ENCODE measurements at places on chromosomes 11 and 22.

GRCh38 chr11:133081730-133082452 lies 450.4 kb downstream of the OPCML start:
- no peak for DNase-seq

GRCh38 chr11:44057340-44057739 lies 8.7 kb upstream of the ACCS start:
- no peak for DNase-seq

GRCh38 chr11:109147726-109148125 lies 274.3 kb upstream of the C11orf87 start:
- DNase-seq: no peak

- DNase-seq: no peak
These were observed 50.3 kb downstream of the TEAD1 start for GRCh38 chr11:12724301-12725054.

GRCh38 chr11:114316980-114317786 lies 21.0 kb downstream of the NNMT start:
- DNase-seq: no peak

GRCh38 chr11:64313491-64314145 lies 3.7 kb downstream of the TRMT112 start:
- DNase-seq: no peak

GRCh38 chr11:26478710-26479109 lies 93.4 kb downstream of the MUC15 start:
- no peak for DNase-seq

DNA sequence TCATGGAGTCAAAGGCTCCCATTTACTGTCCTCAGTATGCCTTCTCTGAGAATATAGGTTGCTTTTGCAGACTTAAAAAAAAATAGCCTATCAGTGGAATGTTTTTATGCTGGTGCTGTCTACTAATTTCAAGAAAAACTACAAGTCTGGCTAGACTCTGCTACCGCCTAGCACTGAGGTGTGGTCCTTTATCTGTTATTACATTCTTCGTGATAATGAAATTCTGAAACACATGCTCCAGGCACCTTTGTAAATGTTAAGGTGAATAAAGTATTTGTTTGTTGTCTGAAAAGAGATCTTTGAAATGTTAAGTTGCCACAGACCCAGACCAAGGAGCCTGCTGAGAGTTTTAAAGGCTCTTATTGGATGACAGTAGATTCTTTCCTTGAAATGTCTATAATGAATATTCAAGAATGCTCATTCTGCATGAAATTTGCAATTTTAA lies 95.3 kb downstream of the DBX1 start:
- DNase-seq: no peak

- DNase-seq: no peak
These were observed 590 bp upstream of the IFITM10 start for GRCh38 chr11:1750840-1751530.

DNA sequence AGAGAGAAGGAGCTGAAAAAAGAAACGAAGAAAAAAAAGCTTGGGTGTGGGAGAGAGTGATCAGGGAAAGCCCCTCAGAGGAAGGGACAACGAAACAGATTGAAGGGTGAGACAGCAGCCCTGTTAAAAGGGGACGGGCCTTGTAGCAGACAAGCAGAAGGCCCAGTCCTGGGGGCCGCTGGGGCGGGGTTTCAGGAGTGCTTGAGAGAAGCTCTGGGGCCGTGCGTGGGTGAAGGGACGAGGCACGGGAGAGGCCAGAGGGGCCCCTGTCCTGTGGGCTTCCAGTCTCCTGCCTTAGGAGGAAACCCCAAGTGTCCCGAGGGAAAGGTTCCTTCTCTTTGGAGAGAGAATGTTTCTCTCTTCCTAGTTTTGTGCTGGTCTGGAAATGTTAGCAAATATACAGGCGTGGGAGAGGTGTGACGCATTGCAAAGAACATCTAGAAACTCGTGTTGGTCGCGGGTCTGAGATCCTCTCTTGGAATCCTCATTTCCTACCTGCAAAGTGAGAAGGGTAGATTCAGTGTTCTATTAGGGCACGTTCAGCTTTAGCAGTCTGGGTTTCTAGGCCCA lies 28.6 kb downstream of the ADAMTS15 start:
- DNase-seq: no peak

GRCh38 chr11:12137005-12137690 lies 26.8 kb downstream of the MICAL2 start:
- no peak for DNase-seq

GRCh38 chr11:78685156-78685555 lies 110.5 kb upstream of the NARS2 start:
- DNase-seq: no peak

- no peak for DNase-seq
These were observed 31.6 kb upstream of the CBX7 start for GRCh38 chr22:39183991-39184585.

DNA sequence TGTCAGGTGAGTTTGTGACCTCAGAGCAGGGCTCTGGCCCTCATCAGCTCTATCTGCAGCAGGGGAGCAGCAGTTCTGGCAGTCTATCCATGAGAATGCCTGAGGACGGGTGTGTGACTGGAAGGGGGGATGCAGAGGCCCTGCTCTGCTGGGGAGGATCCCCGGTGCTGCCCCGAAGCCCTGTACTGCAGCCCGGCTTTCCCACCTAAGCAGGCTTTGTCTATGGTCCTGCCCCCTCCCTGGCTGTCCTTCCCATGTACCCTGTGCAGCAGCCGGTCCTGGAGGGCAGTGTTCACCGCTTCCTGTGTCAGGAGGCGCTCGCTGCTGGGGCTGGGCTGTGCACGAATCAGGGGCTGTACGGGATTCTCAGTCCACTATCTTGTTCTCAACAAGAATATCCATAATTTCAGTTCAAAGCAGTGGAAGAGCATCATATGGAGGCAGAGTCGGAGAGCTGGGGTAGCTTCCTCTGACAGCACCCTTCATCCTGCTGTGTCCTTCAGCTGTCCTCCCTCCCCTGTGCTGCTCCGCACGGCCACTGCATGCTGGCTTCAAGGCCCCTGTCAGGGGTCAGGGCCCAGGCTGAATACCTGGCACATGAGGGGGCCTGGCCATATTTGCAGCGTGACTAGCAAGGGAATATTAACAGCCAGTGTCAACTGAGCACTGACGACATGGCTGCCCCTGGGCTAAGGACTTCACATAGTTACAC lies 125.2 kb downstream of the CTTN start:
- no peak for DNase-seq

GRCh38 chr11:56234155-56234554 lies at the start of gene OR5T2:
Gene OR5T2 (minus strand): TSS chr11:56234255. CDS start chr11:56233062, 1,193 bp downstream.
- DNase-seq: no peak

- no peak for DNase-seq
These were observed 60.2 kb downstream of the MICAL3 start for GRCh38 chr22:17964156-17964555.

DNA sequence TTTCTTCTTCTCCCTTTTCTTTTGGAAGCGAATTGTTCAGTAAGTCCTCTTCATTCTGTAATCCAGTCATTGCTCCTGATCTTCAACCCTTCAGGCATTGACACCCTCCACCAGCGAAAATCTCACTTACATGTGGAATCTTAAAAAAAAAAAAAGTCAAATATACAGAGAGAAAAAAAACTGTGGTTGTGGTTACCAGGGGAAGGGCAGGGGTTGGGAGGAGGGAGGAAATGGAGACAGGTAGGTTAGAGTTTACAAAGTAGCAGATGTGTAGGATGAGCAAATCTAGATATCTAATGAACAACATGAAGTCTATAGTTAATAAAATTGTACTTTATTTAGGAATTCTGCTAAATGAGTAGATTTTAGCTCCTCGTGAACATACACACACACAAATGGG lies 17.7 kb upstream of the TMEM123 start:
- DNase-seq: peak; percentile 15

DNA sequence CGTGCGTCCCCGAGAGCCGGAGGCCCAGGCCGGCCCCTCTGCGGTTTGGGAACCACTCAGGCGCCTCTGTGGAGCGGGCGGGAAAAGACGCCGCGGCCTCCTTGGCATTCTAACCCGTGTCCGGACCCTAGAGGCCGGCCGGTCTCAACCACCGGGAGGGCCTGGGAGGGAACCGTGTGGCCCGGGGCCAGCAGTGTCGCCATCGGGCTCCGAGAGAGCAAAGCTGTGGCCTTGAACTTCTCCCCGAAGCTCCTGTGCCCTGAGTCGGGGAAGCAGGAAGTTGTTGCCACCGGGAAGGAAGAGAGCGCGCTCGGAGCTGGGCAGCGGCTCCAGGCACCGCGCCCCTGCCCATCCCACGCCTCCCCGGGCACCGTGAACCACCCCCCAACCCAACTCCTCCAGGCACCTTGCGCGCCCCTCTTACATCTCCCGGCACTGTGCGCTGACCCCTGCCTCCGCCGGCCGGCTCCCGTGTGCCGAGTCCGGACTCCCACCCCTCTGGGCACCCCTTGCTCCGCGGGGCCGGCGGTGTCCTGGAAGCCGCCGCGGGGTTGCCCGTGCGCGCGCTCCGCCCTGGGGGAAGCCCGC lies 80.0 kb upstream of the PPARA start:
- no peak for DNase-seq

- no peak for DNase-seq
These were observed 36.1 kb downstream of the TPBGL start for GRCh38 chr11:75276686-75277085.

GRCh38 chr11:72752088-72752914 lies at the start of gene ARAP1:
Gene ARAP1 (minus strand): TSS chr11:72752408. CDS start chr11:72727128, 25,280 bp downstream.
- peak; percentile 81 for DNase-seq

DNA sequence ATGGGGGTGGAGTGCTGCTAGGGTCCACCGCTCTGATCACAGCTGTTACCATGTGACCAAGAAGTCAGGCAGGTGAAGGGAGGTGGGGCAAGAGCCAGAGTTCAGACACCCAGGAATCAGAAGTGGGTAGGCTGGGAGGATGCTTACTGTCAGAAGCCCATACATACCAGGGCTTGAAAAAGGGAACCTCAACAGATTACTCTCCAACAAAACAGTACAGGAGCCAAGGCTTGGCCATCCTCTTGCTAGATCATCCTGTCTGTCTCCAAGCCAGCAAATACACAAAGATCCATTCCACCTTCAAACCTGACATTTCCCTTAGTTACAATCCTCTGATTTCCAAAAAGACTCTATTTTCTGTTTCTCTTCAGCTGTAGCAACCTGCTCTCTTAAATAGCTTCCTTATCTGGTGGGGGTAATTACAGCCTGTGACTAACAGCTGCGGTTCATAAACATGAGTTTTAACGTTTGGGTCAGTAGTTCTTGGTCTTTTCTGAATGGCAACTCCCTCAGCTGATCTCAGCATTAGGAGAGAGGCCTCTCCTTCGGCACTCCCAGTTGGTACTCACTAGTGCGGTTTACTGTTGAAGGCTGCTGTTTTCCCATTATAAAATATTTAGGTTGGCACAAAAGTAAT lies 31.1 kb upstream of the WT1 start:
- no peak for DNase-seq

- no peak for DNase-seq
These were observed 537.7 kb downstream of the MIAT start for GRCh38 chr22:27195094-27195493.
